RPMI7951 (cell line): ENCODE measurements at places on chromosomes 11 and 22. TPM values are rescaled to one million over a fixed set of nuclear protein-coding genes. Genes with fewer than 3 reads are reported as not detected.

Gene PANX3
- total RNA-seq, result not detected in 2 replicates

Gene OR5P2
- total RNA-seq, result not detected in 2 replicates

Gene HEPHL1
- 0.10 TPM in 1 of 2 replicates, not detected in the other for total RNA-seq

Gene MB
- total RNA-seq, result 1.3 and 2.3 TPM in 2 replicates

Gene INCENP
- 89.0 and 105 TPM in 2 replicates for total RNA-seq

Gene ATF4
- total RNA-seq, result 190 and 217 TPM in 2 replicates

Gene MOV10L1
- 0.29 TPM in 1 of 2 replicates, not detected in the other for total RNA-seq

Gene ALDH3B1
- total RNA-seq, result 13.3 and 17.4 TPM in 2 replicates

Gene C11orf97
- not detected in 2 replicates for total RNA-seq

Gene OR5A1
- total RNA-seq, result not detected in 2 replicates

Gene OR8G1
- total RNA-seq, result not detected in 2 replicates

Gene PNPLA5
- not detected in 2 replicates for total RNA-seq

Gene DGCR6
- 0.96 and 1.2 TPM in 2 replicates for total RNA-seq

Gene SLC22A9
- not detected in 2 replicates for total RNA-seq

Gene POLA2
- 28.1 and 43.7 TPM in 2 replicates for total RNA-seq

Gene DEFB131B
- total RNA-seq, result not detected in 2 replicates

Gene NOX4
- total RNA-seq, result 0.24 and 2.1 TPM in 2 replicates

Gene ST14
- 0.60 TPM in 1 of 2 replicates, not detected in the other for total RNA-seq

Gene XKR3
- not detected in 2 replicates for total RNA-seq

Gene INTS4
- 25.3 and 29.7 TPM in 2 replicates for total RNA-seq

Gene CCDC116
- total RNA-seq, result 0.10 and 0.36 TPM in 2 replicates

Gene USP2
- 0.24 and 0.49 TPM in 2 replicates for total RNA-seq

Gene NRGN
- total RNA-seq, result 1.9 and 3.2 TPM in 2 replicates

Gene DRICH1
- total RNA-seq, result not detected in 2 replicates

Gene MS4A6E
- total RNA-seq, result not detected in 2 replicates

Gene OTOG
- total RNA-seq, result not detected in 2 replicates

Gene CCDC89
- total RNA-seq, result not detected in 2 replicates

Gene STK33
- total RNA-seq, result 0.48 and 0.78 TPM in 2 replicates

Gene DGAT2
- total RNA-seq, result 2.4 TPM in 2 replicates

Gene NXPE1
- total RNA-seq, result not detected in 2 replicates

Gene FAM181B
- total RNA-seq, result not detected in 2 replicates

Gene C11orf21
- total RNA-seq, result 0.68 and 1.6 TPM in 2 replicates

Gene MYBPC3
- not detected in 2 replicates for total RNA-seq

Gene KRTAP5-2
- not detected in 2 replicates for total RNA-seq

Gene SYCE3
- total RNA-seq, result not detected in 2 replicates

Gene RIC3
- not detected in 2 replicates for total RNA-seq

Gene IGLL5
- total RNA-seq, result not detected in 2 replicates

Gene OR51B2
- 0.36 TPM in 1 of 2 replicates, not detected in the other for total RNA-seq

Gene PGA4
- total RNA-seq, result not detected in 2 replicates

Gene TCN1
- 0.29 TPM in 1 of 2 replicates, not detected in the other for total RNA-seq

Gene ASCL2
- not detected in 2 replicates for total RNA-seq

Gene PTPMT1
- 86.9 and 103 TPM in 2 replicates for total RNA-seq

Gene C11orf52
- not detected in 2 replicates for total RNA-seq

Gene RIMBP3B
- 0.20 TPM in 1 of 2 replicates, not detected in the other for total RNA-seq

Gene OR51E2
- total RNA-seq, result not detected in 2 replicates
